GM12878 (cell line): ENCODE measurements at places on chromosomes 7 and 10. TPM values are rescaled to one million over a fixed set of nuclear protein-coding genes. Genes with fewer than 3 reads are reported as not detected.

DNA sequence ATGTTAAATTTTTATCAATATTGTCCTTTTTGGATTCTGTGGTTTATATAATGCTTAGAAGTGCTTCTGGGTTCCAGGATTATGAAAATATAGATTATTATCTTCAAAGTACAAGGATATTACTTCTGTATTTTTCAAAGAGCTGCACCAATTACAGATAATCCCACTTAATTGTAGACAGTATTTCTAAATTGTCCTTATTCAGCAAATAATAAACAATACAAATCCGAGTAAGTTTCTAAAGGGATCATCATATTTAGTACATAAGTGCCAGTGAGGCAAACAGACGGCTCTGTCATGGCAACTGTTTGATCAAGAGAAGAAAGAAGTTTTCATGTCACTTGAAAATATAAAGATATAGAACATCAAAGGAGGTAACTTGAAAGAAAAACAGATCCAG is 19.2 kb downstream of the ANKMY2 start:
- DNase-seq, result no peak
- no peaks in the 10 kb centered on the region; the same call in 1 of the 2 replicates for H3K27me3 ChIP-seq
- H3K4me1 ChIP-seq, result no peaks in the 10 kb centered on the region

The SPACDR gene
- polyA plus RNA-seq, result 0.43 and 0.60 TPM in 2 replicates

- no peaks in the 10 kb centered on the region; the same call in 1 of the 2 replicates for H3K36me3 ChIP-seq
- DNase-seq, result no peak
- no peak overlapping the region for H3K27ac ChIP-seq
- H3K4me1 ChIP-seq, result no peaks in the 10 kb centered on the region
- H3K4me3 ChIP-seq, result no peak overlapping the region
Observed at GRCh38 chr10:132270721-132271457, 36.9 kb downstream of the STK32C start.

DNA sequence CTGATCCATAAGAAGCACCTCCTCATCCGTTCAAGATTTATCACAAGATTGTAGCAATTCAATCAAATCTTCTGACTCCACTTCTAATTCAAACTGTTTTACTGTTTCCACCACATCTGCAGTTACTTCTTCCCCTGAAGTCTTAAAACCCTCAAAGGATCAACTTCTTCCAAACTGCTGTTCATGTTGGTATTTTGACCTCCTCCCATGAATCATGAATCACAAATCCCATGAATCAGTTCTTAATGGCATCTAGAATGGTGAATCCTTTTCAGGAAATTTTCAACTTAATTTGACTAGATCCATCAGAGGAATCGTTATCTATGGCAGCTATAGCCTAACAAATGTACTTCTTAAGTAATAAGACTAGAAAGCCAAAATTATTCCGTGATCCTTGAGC is 122.3 kb downstream of the IMMP2L start:
- no peaks in the 10 kb centered on the region for H3K36me3 ChIP-seq
- no peaks in the 10 kb centered on the region for H3K27me3 ChIP-seq
- H3K4me1 ChIP-seq, result no peaks in the 10 kb centered on the region
- no peak overlapping the region for H3K27ac ChIP-seq
- DNase-seq, result no peak

- H3K27me3 ChIP-seq, result no peaks in the 10 kb centered on the region
- no peak for DNase-seq
- H3K4me3 ChIP-seq, result no peak overlapping the region
- H3K27ac ChIP-seq, result no peak overlapping the region
- no peaks in the 10 kb centered on the region for H3K4me1 ChIP-seq
- H3K36me3 ChIP-seq, result no peaks in the 10 kb centered on the region
Observed at GRCh38 chr7:150945171-150945852, 32.8 kb downstream of the KCNH2 start.

The MKLN1 gene
- polyA plus RNA-seq, result 34.7 and 37.4 TPM in 2 replicates

The BCCIP gene
- 225 and 228 TPM in 2 replicates for polyA plus RNA-seq

DNA sequence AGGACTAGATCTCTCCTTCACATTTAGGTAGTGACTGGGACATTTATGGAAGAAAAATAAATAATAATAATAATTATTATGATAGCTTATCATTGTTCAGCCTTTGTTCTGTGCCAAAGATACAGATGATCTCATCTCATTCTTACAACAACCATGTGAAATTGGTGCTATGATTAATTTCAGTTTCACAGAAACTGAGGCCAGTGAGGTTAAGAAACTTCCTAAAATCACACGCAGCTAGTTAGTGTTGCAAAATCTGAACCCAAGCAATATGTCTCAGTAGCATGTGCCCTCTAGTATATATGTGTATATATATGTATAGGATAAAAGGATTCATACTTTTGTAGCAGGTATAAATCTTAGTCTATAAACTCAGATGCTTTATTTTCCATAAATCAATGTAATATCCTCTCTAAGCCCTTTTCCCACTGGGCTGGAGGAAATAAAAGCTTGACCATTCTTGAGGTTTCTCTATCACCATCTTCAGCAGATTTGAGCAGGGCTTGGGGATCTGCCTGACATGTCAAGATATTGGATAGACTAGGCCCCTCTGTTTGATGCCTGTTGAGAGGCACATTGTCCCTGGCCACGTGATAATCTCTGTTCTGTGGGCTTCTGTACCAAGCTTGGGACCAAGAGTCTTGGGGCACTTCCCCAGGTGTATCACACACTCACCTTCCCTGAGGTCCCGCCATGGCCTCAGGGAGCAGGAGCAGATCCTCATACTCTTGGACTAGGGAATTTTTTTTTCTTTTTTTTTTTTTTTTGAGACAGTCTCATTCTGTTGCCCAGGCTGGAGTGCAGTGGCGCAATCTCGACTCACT is 172.6 kb upstream of the NRP1 start:
- H3K36me3 ChIP-seq, result no peaks in the 10 kb centered on the region
- DNase-seq, result peak; percentile 39
- no peaks in the 10 kb centered on the region for H3K4me1 ChIP-seq
- no peak overlapping the region for H3K4me3 ChIP-seq
- H3K27ac ChIP-seq, result peak overlapping the region; percentile 13; the same call in 1 of the 2 replicates

DNA sequence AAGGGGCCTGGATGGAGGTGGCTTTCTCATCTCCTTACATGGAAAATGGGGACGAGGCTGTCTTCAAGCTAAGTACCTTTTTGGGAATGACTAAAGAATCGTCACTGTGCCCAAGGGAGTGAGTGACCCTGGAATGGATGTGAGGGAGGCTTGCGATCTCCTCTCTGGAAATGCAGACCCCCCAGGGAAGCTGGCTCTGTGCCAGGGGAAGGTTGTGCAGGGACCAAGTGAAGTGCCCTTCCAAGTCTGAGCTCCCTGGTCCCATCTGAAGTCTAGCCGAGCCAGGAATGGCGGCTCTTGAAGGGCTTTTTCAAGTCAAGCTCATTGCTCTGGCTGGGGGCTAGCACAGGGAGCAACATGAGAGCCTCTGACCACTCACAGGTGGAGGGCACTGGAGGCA is 180.9 kb upstream of the LYZL2 start:
- H3K36me3 ChIP-seq, result no peaks in the 10 kb centered on the region
- no peak for DNase-seq
- no peaks in the 10 kb centered on the region for H3K4me1 ChIP-seq
- no peak overlapping the region for H3K27ac ChIP-seq
- no peak overlapping the region for H3K4me3 ChIP-seq

DNA sequence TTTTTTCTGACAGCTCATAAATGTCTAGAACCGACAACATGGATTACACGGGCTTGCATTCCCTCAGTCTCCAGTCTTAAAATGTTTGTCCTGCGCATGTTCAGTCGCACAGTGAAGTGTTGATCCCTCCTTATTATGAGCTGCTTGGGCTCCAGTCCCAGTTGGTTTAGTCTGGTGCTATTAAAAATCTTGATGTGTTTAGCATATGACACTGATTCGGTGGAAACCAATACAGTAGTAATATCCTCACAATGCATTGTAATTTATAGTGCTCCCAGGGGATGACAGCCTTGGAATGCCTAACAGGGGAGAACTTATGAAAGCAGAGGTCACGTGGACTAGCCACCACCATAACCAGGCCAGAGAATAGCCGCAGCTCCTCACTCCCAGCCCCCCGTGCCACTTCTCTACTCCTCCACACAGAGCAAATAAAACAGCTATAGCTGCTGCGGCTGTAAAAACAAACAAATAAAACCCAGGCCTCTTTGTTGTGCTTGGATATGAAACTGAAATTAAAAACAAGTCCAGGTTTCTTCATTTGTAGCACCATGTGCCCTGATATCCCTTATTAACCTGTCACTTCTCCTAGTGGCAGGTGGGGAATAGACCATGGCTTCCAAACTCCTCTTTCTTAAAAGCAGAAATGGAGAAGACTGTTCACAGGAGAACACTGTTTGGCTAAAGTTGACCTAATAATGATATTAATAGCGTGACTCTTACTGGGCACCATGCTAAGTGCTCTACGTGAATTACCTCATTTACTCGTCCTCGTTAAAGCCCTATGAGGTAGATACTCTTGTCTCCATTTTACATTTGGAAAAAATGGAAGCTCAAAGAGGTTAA is 7.7 kb downstream of the DPCD start:
- H3K27ac ChIP-seq, result no peak overlapping the region
- H3K36me3 ChIP-seq, result no peaks in the 10 kb centered on the region
- H3K27me3 ChIP-seq, result no peaks in the 10 kb centered on the region
- no peak for DNase-seq
- H3K4me3 ChIP-seq, result no peak overlapping the region
- H3K4me1 ChIP-seq, result no peaks in the 10 kb centered on the region

The KCNMA1 gene
- polyA plus RNA-seq, result 76.1 and 77.0 TPM in 2 replicates

GRCh38 chr10:35447693-35448407 is 111.5 kb downstream of the CCNY start:
- no peak overlapping the region for H3K27ac ChIP-seq
- no peaks in the 10 kb centered on the region for H3K27me3 ChIP-seq
- no peak for DNase-seq
- no peak overlapping the region for H3K4me3 ChIP-seq
- no peaks in the 10 kb centered on the region for H3K36me3 ChIP-seq

The VCL gene
- 38.4 and 40.7 TPM in 2 replicates for polyA plus RNA-seq

- no peaks in the 10 kb centered on the region for H3K4me1 ChIP-seq
- H3K36me3 ChIP-seq, result no peaks in the 10 kb centered on the region
- DNase-seq, result no peak
Observed at GRCh38 chr10:124484661-124485060, 23.0 kb downstream of the LHPP start.

DNA sequence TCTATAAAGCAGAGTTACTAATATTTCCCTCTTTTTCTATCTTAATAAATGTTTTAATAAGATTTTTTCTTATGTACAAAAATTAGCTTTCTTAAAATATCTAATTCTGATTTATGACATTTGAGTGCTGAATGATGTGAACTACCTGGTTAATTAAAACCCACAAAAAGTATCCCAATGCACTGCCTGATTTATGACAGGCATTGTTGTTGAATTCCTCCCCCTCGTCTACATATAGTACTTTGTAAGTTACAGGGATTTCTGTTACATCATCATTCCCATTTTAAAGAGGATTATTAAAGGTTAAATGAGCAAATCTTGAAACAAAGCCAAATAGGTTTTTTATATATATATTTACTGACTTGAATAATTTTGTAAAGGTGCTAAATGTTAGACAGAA is 91.1 kb downstream of the NRBF2 start:
- no peak overlapping the region for H3K4me3 ChIP-seq
- no peak for DNase-seq
- no peaks in the 10 kb centered on the region for H3K36me3 ChIP-seq
- no peaks in the 10 kb centered on the region for H3K27me3 ChIP-seq
- no peak overlapping the region for H3K27ac ChIP-seq

DNA sequence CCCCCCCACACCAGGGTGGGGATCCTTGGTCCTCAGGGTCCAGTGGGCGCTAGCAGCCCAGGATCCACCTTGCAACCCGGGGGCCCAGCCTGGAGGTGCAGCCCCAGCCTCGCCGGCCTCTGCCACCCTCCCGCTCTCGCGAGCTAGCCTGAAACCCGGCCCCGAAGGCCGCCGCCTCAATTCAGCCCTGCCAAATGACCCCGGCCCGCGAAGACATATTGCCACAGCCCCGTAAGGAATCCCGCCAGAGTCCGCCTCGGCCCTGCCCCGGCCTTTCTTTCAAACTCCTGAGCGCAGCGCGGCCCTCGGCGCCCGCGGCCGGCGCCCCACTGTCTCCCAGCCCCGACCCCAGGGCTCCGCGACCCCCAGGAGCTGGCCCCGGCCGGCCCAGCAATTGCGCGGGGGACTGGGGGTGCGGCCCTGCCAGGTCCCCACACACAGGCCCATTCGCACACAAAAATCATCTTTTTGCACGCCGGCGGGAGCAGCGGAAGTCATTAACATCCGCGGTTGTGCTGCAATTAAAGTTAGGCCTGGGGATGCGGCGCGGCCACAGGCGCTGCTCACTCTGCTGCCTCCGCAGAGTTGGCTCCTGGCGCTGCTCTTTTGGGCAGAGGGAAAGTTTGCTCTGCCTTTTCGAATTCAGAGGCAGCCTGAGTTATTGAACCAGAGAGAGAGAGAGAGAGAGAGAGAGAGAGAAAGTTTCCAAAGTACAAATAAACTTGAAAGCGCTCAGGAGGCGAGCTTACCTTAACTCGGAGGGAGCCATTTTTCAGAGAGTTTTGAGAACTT is 4.0 kb downstream of the HOXA5 start:
- H3K27ac ChIP-seq, result no peak overlapping the region
- DNase-seq, result no peak

DNA sequence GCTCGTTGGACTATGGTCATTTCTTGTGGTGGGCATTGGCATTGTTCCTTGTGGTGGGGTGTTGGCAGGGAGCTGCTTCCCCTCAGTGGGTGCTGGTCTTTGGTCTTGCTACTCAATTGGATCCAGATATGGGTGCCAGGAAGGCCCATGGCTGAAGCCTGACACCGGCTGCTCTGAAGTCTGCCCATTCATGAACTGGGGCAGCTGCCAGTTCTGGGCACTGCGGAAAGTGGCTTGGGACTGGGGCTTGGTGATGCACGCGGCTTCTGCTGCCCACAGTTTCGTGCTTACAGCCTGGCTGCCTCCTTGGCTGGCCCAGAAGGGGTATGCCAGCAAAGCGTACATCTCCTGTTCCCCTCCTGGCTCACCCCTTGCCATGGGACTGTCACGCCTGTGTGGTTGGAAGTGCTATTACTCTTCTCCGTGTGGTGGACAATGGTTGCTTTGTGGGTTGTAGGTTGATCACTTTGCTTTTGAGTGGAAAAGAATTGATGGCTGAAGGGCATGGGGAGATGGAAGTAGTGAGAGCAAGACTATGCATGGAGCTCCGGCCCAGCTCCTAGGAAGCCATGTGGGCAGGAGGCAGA is 54.7 kb downstream of the ADAMTS14 start:
- H3K4me1 ChIP-seq, result no peaks in the 10 kb centered on the region
- no peaks in the 10 kb centered on the region for H3K36me3 ChIP-seq
- no peak overlapping the region for H3K4me3 ChIP-seq
- H3K27me3 ChIP-seq, result no peaks in the 10 kb centered on the region
